ENCODE measurements at places on chromosomes 3 and 15. TPM values are rescaled to one million over a fixed set of nuclear protein-coding genes. Genes with fewer than 3 reads are reported as not detected.

AADAC gene
- total RNA-seq = not detected

AADACL2 gene
- total RNA-seq = not detected

DNA sequence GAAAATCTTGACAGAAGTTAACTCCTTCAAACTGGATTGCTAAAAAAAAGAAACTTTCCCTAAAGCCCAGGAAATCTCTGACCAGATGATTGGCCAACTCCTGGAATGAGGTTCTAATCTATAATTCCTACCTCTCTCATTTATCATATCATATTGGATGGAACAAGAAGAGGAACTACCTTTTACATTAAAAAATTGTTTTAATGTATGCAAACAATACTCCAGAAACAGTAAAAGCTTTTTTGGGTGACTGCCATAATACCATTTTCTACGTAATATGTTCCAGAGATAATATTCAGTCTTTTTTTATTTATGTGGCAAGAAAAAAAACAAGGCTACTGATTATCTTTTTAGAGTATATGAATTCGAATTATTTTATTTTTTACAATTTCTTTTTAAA, 204.4 kb downstream of the TUSC7 start:
- no peak for DNase-seq
- no peak overlapping the region for H3K4me3 ChIP-seq
- H3K27ac ChIP-seq = no peak overlapping the region
- H3K4me1 ChIP-seq = no peaks in the 10 kb centered on the region

DNA sequence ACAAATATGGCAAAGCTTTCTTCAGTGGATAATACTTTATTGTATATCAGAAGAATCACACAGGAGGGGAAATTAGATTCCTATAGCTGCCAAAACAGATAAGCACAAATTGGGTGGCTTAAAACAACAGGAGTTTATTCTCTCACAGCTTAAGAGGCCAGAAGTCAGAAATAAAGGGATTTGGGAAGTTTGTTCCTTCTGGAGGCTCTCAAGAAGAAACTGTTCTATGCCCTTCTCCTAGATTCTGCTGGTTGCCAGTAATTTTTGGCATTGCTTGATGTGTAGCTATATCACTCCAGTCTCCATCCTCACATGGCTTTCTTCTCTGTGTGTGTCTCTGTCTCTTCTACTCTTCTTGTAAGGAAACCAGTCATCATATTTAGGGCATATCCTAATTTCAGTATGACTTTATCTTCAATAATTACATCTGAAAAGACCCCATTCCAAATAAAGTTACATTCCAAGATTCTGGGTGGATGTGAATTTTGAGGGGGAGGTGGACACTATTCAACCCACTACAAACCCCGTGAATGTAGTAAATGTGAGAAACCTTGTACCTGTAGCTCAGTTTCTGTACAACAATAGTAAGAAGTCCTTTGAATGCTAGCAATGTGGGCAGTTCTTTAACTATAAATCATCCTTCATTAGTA, 22.2 kb upstream of the WNT7A start:
- no peaks in the 10 kb centered on the region for H3K4me1 ChIP-seq
- no peak overlapping the region for H3K4me3 ChIP-seq
- no peak overlapping the region for H3K27ac ChIP-seq
- DNase-seq = no peak
- H3K27me3 ChIP-seq = no peaks in the 10 kb centered on the region

DNA sequence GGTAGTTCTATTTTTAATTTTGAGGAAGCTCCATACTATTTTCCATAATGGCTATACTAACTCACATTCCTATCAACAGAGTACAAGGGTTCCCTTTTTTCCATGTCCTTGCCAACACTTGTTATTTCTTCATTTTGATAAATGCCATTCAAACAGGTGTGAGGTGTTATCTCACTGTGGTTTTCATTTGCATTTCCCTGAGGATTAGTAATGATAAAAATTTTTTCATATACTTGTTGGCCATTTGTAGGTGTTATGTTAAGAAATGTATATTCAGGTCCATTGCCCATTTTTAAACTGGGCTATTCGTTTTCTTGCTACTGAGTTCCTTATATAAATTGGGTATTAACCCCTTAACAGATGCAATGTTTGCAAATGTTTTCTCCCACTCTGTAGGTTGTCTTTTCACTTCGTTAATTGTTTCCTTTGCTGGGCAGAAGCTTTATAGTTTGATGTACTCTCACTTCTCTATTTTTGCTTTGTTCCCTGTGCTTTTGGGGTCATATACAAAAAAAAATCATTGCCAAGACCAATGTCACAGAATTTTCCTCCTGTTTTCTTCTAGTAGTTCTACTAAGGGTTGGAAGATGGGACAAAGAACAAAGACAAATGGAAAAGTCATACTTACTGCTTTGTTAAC, 11.0 kb upstream of the VPS39 start:
- no peak for DNase-seq
- H3K27ac ChIP-seq = no peak overlapping the region
- no peak overlapping the region for H3K4me3 ChIP-seq
- H3K36me3 ChIP-seq = peaks cover 45% of the 10 kb centered on the region
- H3K4me1 ChIP-seq = peaks cover 7% of the 10 kb centered on the region
- H3K27me3 ChIP-seq = no peaks in the 10 kb centered on the region

DNA sequence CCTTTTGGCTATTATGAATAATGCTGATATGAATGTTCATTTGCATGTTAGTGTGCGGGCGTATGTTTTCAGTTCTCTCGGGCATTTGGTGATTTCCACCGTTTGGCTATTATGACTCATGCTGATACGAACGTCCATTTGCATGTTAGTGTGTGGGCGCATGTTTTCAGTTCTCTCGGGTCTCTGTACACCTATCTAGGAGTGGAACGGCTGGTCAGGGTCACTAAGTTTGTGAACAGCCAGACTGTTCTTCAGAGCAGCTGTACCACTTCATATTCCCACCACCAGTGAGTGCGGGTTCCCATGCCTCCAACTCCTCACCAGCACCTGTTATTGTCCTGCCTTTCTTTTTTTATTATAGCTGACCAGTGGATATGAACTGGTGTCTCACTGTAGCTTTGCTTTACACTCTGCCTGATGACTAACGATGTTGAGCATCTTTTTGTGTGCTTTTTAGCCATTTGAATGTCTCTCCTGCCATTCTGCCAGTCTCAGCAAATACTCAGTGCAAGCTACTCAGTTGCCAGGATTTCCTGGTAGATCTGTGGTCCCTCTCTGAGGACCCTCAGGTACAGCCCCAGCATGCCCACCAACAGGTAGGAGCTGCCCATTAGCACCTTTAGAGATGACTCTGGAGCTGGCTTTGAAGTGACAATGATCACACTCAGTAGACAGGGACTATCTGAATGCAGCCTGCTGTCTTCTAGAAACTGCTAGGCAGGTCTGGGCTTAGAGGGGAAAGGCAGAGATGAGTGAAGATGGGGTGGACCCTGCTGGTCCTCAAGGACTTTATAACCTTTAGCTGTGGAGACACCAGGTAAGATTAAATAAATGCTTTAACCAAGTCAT, 141.1 kb downstream of the XXYLT1 start:
- no peaks in the 10 kb centered on the region for H3K27me3 ChIP-seq
- H3K4me1 ChIP-seq = peaks cover 22% of the 10 kb centered on the region
- H3K27ac ChIP-seq = peak overlapping the region; percentile 89
- DNase-seq = peak; percentile 64

DNA sequence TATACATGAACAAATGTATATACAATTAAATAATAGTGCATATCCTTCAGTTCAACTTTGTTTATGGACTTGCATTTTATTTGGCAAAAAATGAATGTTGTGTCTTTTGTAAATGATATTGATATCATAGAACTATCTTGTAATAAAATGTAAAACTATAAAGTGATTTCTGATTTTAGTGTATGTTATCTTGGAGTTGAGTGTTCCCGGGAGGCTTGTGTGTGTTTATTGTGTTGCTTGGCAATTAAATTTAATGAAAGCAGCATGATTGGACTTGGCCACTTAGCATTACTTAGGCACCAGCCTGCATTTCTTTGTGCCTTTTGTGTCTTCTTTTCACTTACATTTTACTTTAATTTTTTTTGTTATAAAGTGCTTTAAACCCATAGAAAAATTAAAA, 10.6 kb downstream of the ARHGEF26 start:
- DNase-seq = no peak
- peaks cover 4% of the 10 kb centered on the region for H3K27me3 ChIP-seq
- no peaks in the 10 kb centered on the region for H3K36me3 ChIP-seq
- H3K4me1 ChIP-seq = no peaks in the 10 kb centered on the region
- H3K4me3 ChIP-seq = no peak overlapping the region
- H3K27ac ChIP-seq = no peak overlapping the region

DNA sequence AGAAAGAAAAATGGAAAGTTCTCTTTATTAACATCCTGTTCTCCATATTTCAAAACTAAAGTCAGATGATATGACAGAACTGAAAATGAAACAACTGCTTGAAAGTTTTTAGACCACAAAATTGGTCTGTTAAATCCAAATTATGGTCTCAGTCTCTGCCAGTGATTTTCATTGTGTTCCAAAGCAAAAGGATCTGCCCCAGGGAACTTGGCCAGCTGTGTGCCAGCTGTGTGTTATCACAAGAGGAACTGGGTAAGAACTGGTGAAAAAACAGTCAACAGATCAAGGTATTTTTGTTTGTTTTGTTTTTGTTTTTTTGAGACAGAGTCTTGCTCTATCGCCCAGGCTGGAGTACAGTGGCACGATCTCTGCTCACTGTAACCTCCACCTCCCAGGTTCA, 323.3 kb downstream of the CTNNB1 start:
- peaks cover 2% of the 10 kb centered on the region for H3K4me1 ChIP-seq
- no peak overlapping the region for H3K27ac ChIP-seq
- no peaks in the 10 kb centered on the region for H3K27me3 ChIP-seq
- DNase-seq = no peak
- no peak overlapping the region for H3K4me3 ChIP-seq
